ENCODE measurements at places on chromosomes 16 and 17.

GRCh38 chr16:78448658-78449271 is 349.3 kb downstream of the WWOX start:
- DNase-seq, result no peak

GRCh38 chr16:87323727-87324410 is 6.7 kb upstream of the C16orf95 start:
- no peak for DNase-seq

- no peak for DNase-seq
These were observed 363.5 kb downstream of the CPPED1 start for GRCh38 chr16:12440228-12440530.

- no peak for DNase-seq
These were observed 30.1 kb downstream of the INTS2 start for GRCh38 chr17:61897548-61898180.

DNA sequence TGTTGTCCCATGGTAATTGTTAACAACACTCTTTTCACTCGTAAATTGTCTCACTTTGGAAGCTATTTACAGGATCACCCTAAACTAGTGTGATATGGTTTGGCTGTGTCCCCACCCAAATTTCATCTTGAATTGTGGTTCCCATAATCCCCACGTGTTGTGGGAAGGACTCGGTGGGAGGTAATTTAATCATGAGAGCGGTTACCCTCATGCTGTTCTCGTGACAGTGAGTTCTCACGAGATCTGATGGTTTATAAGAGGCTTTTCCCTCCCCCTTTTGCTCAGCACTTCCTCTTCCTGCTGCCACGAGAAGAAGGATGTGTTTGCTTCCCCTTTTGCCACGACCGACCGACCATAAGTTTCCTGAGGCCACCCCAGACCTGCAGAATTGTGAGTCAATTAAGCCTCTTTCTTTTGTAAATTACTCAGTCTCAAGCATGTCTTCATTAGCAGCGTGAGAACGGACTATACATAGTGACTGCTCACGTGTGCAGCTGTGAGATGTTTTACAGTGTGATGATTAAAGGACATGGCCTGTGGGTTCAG is 34.4 kb downstream of the DNAH3 start:
- peak; percentile 92 for DNase-seq

- DNase-seq, result no peak
These were observed 222.3 kb downstream of the MSI2 start for GRCh38 chr17:57478478-57479250.

DNA sequence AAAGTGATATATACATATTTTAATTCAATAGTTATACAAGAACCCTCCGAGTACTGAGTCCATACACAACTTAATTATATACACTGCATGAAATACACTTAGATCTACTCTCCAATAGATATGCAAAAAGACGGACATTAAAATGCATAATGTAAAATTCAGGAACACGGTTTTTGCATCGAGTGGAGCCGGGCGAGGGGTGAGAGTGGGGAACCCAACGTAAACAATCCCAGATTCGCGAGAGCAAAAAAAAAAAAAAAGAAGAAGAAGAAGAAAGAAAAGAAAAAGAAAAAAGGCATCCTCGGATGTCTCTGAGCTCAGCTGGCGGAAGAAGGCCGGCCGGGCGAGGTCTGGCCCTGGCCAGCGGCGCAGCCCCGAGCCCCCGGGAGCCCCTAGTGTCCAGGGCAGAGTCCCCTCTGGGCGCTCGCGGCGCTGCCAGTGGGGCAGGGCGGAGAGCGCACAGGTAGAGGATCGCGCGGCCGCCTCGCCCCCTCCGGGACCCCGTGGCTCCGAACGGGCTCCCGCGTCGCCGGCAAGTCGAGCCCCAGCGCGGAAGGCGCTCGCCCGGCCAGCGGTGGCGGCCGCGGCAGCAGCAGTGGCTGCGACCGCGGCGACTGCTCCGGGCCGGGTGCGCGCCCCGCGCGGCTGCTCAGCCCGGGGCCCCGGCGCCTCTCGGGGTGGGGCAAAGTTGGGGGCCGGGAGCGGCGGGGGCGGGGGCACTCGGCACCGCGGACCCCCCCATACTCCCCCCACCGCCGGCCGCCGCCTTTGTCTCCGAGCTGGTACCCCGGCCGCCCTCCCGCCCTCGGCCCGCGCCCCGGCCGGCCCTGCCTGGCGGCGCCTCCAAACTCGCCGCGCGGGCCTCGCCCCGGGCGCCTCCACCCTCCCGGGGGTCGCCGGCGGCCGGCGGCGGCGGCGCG is 9.6 kb upstream of the ZFHX3 start:
- no peak for DNase-seq

DNA sequence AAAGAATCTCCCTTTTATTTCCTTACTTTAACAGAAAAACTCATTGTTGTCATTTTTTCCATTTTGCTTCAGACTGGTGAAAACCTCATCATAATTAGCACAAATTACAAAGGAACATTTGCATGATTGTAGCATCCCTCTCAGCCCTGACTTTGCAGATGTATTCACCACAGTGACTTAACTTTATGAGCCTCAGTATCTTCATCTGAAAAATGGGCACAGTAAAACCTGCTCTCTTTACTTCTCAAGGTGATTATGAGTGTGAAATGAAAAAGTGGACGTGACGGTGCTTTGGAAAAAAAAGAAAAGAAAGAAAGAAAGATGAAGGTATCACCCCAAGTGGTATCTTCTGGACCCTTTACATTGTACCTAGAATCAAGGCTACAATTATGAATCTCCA is 193.4 kb upstream of the TOX3 start:
- no peak for DNase-seq

- DNase-seq, result no peak
These were observed 1686.8 kb downstream of the TP53TG3F start for GRCh38 chr16:35146031-35146710.

DNA sequence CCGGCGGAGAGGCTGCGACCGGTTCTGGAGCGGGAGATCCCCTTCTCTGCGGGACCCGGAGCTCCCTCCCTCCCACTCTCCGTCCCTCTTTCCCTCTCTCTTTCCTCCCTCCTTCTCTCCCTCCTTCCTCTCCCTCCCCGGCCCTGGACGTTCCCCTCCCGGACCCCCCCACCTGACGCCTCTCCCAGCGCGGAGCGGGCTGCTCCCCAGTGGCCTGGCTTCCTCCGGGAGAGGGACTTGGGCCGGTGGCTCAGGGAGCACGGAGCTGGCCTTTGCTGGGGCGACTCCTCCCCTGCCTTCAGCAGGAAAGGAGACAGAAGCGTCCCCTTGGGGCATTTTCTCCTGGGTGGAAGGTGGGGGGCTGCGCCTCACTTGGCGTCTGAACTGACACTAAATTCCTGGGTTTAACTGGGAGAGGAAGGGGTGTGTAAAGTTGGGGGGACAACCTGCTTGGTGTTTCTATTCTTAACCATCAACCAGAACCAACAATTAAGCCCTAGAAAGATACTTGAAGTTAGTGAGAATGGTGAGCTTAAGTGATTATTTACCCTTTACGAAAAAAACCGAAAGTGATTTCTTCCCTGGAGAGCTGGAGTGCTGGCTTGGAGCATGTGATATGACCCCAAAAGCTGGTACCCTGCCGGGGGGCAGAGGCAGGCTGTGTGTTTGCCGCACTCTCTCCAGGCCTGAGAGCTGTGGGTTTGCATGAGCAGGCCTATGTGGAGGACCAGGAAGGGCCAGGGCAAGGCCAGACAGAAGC is 775 bp downstream of the SPIRE2 start:
- no peak for DNase-seq

- no peak for DNase-seq
These were observed 24.4 kb downstream of the CNTROB start for GRCh38 chr17:7956228-7956965.

- DNase-seq, result no peak
These were observed 14.2 kb upstream of the SLC52A1 start for GRCh38 chr17:5049314-5049841.

GRCh38 chr16:14148569-14148968 is 77.5 kb downstream of the MRTFB start:
- no peak for DNase-seq

DNA sequence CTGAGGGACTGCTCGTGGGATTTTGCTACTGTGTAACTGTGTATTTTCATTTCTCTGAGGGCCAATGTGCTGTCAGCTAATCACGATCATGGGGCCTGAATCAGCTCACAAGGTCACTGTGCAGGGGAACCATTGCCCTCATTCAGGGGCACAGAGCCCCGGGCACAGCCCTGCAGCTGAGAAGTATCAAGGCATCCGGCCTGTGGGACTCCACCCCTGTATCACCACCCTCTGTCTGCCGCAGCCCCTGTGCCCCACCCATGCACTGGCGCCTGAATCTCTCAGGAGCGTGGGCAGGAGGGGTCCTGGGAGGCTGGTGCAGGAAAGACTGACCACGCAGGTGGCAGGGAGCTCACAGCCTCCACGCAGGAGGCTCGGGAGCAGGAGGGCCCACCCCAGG is 43.4 kb upstream of the RASD1 start:
- no peak for DNase-seq

GRCh38 chr16:49275050-49275730 is 6.4 kb downstream of the CBLN1 start:
- no peak for DNase-seq

DNA sequence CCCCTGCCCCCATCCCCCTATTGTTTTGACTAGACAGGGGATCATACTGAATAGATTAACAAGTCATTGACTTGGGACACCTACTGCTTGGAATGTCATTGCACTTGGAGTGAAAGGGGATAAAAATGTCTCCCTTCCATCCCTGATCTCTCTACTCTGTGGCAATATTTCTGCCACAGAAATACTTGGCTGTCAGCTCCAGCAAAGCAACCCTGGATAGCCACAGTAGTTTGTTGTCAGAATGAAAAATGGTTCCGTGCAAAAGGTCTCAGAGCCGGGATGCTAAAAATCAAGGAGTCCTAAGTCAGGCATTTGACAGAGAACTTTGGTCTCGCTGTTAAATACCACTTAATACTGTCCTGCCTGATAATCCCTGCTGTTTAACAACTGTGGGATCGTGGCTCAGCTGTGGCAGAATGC is 722.0 kb upstream of the SOX9 start:
- no peak for DNase-seq
